NCI-H1930 (cell line): ENCODE measurements at places on chromosomes 5 and 9.

DNA sequence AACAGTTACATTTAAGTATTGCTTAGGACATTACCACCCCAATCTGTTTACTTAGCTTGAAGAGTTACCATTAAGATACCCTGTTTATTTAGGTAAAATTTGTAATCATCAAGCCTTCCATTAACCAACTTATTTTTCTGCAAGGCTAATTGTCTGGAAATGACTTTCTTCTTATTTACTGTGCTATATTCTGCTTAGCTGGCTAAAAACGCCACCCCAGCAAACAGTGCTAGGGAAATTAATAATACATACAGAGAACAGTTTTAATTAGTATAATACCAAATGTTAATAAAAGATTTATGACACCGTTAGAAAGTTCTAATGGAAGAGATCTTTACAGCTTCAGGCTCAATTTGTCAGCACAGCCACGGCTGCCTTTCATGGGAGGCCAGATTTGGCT lies 14.0 kb downstream of the TLX3 start:
- no peak for DNase-seq

- no peak for DNase-seq
Measured at GRCh38 chr9:109399258-109399767, 78.5 kb upstream of the EPB41L4B start.

- no peak for DNase-seq
Measured at GRCh38 chr5:83450967-83451248, 20.6 kb upstream of the VCAN start.

GRCh38 chr5:82622711-82623514 lies 344.8 kb upstream of the RPS23 start:
- no peak for DNase-seq

DNA sequence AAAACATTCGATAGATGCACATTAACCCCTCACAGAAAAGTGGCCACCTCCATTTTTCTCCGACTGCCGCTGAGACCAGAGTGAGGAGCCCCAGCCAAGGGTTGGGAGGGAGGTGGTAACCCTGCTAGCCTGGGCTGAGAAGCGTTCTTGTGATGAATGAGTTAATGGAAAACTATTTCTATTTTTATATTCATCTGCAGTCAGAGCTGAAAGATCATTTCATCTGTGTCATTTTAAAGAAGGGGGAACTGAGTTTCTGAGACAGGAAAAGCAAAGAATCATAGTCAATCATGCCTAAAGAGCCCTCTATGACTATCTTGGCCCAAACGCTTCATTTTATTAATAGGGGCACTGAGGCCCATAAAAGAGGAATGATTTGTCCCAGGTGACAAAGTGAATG lies 229.5 kb downstream of the PAPPA start:
- DNase-seq = no peak

DNA sequence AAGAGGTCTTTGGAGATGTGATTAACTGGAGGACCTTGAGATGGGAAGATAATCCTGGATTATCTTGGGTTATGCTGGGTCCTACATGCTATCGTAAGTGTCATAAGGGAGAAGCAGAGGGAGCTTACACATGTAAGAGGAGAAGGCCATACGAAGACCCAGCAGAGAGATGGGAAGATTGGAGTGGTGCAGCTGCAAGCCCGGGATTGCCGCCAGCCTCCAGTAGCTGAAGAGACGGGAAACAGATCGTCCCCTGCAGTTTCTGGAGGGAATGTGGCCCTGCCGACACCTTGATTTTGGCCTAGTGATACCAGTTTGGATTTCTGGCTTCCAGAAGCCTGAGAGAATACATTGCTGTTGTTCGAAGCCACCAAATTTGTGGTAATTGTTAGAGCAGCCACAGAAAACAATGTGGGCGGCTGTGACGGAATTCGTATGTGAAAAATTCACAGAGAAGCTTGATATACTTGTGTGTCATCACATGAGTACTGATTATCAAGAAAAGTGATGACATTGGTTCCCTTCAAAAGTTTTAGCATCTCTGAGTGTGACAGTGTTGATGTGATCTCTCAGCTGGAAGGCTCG lies 86.9 kb downstream of the CYFIP2 start:
- no peak for DNase-seq

GRCh38 chr5:38737976-38738375 lies 107.8 kb upstream of the OSMR start:
- no peak for DNase-seq
